ENCODE measurements at places on chromosomes 13 and 19. TPM values are rescaled to one million over a fixed set of nuclear protein-coding genes. Genes with fewer than 3 reads are reported as not detected.
A peak's percentile ranks its signal among the peaks of the same experiment; 100 is the strongest.

Gene ADAMTS10
- 5.8 TPM for total RNA-seq

Gene CEP89
- 26.1 TPM for total RNA-seq

Gene FXYD1
- 0.46 TPM for total RNA-seq

DNA sequence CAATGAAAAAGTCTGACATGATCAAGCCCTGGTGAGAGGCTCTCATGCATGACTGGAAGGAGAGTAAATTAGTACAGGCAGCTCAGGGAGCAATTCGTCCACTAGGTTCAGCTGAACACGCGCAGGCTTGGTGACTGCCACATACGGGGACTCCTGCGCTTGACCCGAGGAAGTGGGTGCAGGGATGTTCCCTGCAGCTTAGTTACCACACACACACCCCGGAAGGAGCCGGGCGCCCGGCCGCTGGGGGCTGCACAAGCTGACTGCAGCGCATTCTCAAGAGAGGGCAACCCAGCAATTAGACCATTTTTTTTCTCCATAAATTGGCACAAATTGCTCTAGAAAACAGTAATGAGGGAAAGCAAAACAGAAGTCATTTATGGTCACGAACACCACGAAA is 23.0 kb upstream of the MIER2 start:
- no peak overlapping the region for H3K27ac ChIP-seq
- H3K36me3 ChIP-seq, result no peaks in the 10 kb centered on the region
- H3K4me1 ChIP-seq, result no peaks in the 10 kb centered on the region
- H3K27me3 ChIP-seq, result no peaks in the 10 kb centered on the region
- H3K4me3 ChIP-seq, result no peak overlapping the region

DNA sequence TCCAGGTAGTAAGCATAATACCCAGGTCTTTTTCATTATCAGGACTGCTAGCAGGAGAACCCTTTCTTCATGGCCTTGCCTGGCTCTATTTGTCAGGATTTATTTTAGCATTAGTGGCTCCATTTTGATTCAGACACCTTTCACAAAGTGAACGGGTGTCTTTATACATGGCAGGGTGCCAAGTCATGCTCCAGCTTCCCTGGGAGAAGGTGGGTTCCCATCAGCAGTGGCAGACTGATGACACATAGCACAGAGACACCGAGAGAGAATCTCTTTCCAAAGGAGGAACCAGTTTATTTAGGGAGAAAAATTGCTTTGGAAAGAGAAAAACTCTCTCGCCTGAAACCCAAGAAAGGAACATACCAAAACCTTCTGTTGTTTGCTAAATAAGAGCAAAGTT is 135.3 kb upstream of the TMTC4 start:
- peaks cover 58% of the 10 kb centered on the region for H3K4me1 ChIP-seq
- no peak overlapping the region for H3K27ac ChIP-seq

DNA sequence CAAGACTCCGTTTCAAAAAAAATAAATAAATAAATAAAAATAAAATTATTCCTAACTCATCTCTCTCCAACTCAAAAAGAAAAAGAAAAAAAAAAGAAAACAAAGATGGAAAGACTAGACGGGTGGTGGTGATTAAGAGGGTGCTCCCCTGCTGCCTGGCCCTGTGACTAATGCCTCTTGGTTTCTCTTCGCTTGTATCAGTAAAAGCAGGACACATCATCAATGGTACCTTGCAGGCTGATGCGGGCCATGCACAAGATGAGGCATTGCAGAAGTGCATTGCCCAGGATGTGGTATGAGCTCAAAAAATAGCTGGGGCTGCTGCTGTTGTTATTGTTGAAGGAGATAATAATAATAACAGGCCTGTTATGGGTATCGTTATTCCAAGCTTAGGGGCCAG is 14.6 kb downstream of the ACER1 start:
- H3K4me1 ChIP-seq, result no peaks in the 10 kb centered on the region
- H3K4me3 ChIP-seq, result no peak overlapping the region
- H3K36me3 ChIP-seq, result no peaks in the 10 kb centered on the region
- H3K27me3 ChIP-seq, result no peaks in the 10 kb centered on the region
- H3K27ac ChIP-seq, result no peak overlapping the region

DNA sequence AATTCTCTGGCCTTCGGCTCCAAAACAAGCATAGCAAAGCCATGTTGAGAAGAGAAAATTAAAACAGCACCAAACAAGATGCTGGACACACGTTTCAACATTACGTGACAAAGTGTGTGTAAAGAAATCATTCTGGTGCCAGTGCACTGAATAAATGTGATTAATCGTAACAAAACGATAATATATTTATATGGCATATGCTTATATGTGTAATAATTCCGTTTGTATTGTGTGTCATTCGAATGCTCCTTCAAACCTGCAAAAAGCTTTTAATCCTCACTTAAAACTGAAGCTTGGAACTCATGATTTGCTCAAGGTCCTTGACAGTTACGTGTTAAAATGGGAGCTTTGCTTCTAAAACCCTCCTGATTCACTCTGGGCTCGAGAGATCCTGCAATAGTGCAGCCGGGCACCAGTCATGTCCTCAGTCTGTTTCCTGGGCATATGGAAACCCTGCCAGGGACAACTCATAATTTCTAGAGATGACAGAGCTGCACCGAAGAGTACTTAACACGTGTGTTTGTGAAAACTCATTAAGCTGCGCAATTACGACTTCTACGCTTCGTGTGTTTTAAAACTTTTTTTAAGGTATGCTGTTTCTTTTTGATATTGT is 731 bp upstream of the AKAP8L start:
- peaks cover 5% of the 10 kb centered on the region for H3K36me3 ChIP-seq
- no peaks in the 10 kb centered on the region for H3K27me3 ChIP-seq
- no peak for DNase-seq
- H3K4me3 ChIP-seq, result peak overlapping the region; percentile 26
- H3K27ac ChIP-seq, result no peak overlapping the region
- H3K4me1 ChIP-seq, result peaks cover 10% of the 10 kb centered on the region

Gene KCNC3
- 0.41 TPM for total RNA-seq

DNA sequence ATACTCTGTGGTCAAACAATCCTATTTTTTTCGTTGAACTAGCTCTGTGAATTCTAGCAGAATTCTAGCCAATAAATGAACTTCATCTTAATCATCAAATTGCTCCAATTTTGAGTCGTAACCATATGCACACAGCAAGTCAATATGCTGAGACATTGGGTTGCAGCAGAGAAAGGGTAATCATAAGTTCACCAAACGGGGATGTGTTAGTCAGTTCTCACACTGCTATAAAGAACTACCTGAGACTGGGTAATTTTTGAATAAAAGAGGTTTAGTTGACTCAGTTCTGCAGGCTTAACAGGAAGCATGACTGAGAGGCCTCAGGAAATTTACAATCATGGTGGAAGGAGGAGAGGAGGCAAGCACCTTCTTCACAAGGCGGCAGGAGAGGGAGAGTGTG is 67.7 kb upstream of the ABCC4 start:
- no peaks in the 10 kb centered on the region for H3K36me3 ChIP-seq
- no peak overlapping the region for H3K4me3 ChIP-seq
- no peaks in the 10 kb centered on the region for H3K27me3 ChIP-seq
- no peak overlapping the region for H3K27ac ChIP-seq
- no peaks in the 10 kb centered on the region for H3K4me1 ChIP-seq
- no peak for DNase-seq

DNA sequence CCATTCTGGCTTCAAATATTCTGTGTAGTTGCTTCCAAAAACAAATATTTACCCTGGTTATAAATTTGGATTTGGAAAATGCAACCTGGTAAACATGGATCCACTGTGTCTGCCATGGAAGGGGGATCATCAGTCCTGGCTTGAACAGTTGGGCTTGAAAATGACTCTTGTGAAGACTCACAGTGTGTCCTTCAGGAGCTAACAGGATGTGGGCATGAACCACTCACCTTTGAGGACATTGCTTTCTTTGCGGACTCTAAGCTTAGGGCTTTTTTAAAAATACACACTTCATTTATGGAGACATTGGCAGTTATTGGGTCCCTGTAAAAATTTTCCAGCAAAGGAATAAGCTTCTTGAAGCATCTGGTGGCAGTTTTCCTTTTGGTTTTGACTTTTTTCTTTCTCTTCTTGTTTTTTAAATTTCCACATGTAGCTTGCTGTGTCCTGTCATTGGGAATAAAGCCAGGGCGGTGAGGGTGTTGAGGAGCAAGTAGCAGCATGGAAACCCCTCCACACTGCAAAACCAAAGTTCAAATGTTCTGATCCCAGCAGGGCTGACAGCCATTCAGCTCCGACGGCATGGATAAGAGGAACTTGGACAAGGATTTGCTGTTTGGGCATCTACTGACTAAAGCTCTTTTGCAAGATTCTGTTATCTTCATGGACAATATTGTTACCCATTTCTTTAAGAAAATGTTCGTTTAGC is 39.5 kb upstream of the SERP2 start:
- H3K4me3 ChIP-seq, result no peak overlapping the region
- no peaks in the 10 kb centered on the region for H3K27me3 ChIP-seq
- no peak for DNase-seq
- no peak overlapping the region for H3K27ac ChIP-seq

DNA sequence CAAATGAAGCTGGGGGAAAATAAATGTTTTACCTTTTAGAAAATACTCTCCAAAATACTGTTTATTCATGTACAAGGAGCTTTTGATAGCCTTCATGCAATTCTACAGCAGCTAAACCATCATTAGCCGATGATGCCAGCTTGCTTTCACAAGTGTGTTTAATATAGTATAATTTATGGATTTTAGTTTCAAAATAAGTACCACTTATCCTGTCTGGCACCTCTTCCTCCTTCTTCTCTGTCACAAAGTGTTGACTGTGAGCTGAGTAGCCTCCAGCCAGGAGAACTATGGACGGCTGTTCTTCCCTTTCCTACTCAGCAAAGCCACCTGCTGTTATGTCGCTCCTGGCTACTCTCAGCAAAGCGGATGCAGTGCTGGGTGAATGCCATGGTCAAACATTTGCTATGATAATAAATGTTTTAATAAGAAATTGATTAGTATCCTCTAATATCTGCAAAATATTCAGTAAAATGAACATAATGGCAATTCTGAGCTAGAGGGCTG is 238.2 kb downstream of the LIG4 start:
- H3K4me1 ChIP-seq, result no peaks in the 10 kb centered on the region
- H3K27me3 ChIP-seq, result no peaks in the 10 kb centered on the region
- H3K36me3 ChIP-seq, result no peaks in the 10 kb centered on the region
- DNase-seq, result no peak
- no peak overlapping the region for H3K27ac ChIP-seq

DNA sequence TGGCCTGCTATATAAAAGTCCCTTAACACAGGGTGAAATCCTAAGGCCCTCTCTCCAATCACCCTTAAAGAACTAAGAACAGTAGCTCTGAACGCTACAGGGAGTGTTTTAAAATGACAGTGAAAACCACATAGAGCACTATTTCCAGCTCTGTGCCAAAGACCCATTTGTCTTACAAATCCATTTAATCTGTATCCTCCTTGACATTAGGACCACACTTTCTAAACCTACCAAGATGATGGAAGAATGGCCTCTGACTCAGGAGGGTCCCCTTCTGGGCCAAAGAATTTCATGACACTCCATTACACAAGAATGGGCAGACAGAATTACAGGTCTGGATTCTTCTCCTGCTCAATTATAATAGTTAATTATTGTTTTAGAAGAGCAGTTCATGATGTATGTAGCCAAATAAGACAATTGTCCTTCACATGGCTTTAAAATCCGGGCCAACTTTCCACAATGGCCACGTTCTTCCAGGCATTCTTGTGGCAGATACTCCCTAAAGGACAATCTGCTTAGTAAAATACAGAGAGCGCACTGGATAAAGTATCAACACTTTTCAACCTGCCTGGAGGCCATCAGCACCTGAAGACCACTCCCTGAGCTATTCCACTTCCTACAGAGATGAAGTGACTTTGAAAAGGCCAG is 61.0 kb downstream of the STK24 start:
- DNase-seq, result peak; percentile 31
- no peak overlapping the region for H3K4me3 ChIP-seq
- H3K4me1 ChIP-seq, result peaks cover 35% of the 10 kb centered on the region
- H3K36me3 ChIP-seq, result no peaks in the 10 kb centered on the region
- no peaks in the 10 kb centered on the region for H3K27me3 ChIP-seq

GRCh38 chr13:41315443-41316047 is 4.5 kb downstream of the NAA16 start:
- H3K4me1 ChIP-seq, result peaks cover 29% of the 10 kb centered on the region
- peak overlapping the region; percentile 74 for H3K27ac ChIP-seq
- peak overlapping the region; percentile 84 for H3K4me3 ChIP-seq
- no peaks in the 10 kb centered on the region for H3K27me3 ChIP-seq

DNA sequence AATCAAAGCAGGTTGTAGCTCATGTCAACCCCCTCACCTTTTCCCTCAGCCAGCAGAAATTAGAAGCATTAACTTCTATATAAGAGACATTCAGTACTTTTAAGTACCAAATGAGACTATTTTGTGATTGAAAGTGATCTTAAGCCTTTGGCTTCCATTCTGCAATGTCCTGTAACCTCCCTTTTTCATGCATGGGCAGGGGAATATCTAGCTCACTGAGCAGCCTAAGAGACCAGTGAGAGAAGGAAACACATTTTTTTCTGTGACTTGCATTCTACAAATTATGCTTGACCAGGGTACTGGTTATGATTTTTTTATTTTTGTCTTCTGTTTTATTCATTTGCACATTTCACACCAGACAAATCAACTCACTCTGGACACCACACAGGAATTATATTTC is 369.6 kb downstream of the KCTD12 start:
- no peak for DNase-seq
- no peak overlapping the region for H3K27ac ChIP-seq
- peaks cover 3% of the 10 kb centered on the region for H3K36me3 ChIP-seq
- no peak overlapping the region for H3K4me3 ChIP-seq

Gene PDX1
- not detected for total RNA-seq

- H3K27me3 ChIP-seq, result no peaks in the 10 kb centered on the region
- no peak overlapping the region for H3K27ac ChIP-seq
- H3K4me1 ChIP-seq, result no peaks in the 10 kb centered on the region
- DNase-seq, result no peak
These were observed 569.9 kb downstream of the UQCRFS1 start for GRCh38 chr19:28642787-28643683.

Gene KIR3DL1
- total RNA-seq, result not detected

GRCh38 chr13:30572859-30573275 is 44.9 kb upstream of the USPL1 start:
- no peaks in the 10 kb centered on the region for H3K4me1 ChIP-seq
- no peak overlapping the region for H3K4me3 ChIP-seq
- H3K27ac ChIP-seq, result no peak overlapping the region
- H3K36me3 ChIP-seq, result no peaks in the 10 kb centered on the region
- no peaks in the 10 kb centered on the region for H3K27me3 ChIP-seq

Gene HIF3A
- 18.0 TPM for total RNA-seq

GRCh38 chr19:35673121-35673804 is 6.9 kb downstream of the UPK1A start:
- no peaks in the 10 kb centered on the region for H3K36me3 ChIP-seq
- peak; percentile 66 for DNase-seq
- H3K27me3 ChIP-seq, result peaks cover 44% of the 10 kb centered on the region
- H3K27ac ChIP-seq, result no peak overlapping the region

- H3K4me1 ChIP-seq, result no peaks in the 10 kb centered on the region
- DNase-seq, result no peak
- H3K27ac ChIP-seq, result no peak overlapping the region
These were observed 95.6 kb downstream of the DLEU7 start for GRCh38 chr13:50747737-50748350.

Data from neural progenitor cell (in vitro differentiated cells).